ENCODE measurements at places on chromosomes 13 and 19.

GRCh38 chr13:44092078-44092970 lies 212.6 kb downstream of the LACC1 start:
- no peak for DNase-seq

GRCh38 chr19:342801-343421 lies 1.7 kb downstream of the MIER2 start:
- no peak for DNase-seq

GRCh38 chr19:35766571-35767104 lies 8.7 kb downstream of the PROSER3 start:
- DNase-seq: no peak

GRCh38 chr13:23551213-23552008 lies 18.8 kb upstream of the TNFRSF19 start:
- no peak for DNase-seq

GRCh38 chr13:99293178-99293577 lies 14.0 kb downstream of the GPR183 start:
- no peak for DNase-seq

GRCh38 chr19:8340341-8341096 lies 2.5 kb downstream of the KANK3 start:
- no peak for DNase-seq

DNA sequence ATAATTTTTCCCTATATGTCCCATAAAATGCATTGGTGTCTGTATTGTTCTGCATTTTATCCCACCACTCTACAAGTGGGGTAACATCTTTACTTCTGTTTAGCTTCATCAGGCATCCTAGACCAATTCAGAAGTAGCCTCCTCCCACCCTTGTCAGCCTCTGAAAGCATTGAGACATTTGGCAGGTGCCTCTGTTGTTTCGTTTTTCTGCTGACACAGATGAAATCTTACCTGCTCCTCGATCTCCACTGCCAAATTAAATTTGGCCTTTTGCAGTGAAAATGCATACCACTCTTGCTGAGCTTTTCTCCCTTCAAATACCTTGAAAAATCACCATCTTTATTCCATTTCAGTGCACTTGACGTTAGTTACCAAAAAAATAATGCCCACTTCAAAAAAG lies 83.5 kb upstream of the STARD13 start:
- DNase-seq: no peak

GRCh38 chr19:10517760-10518443 lies 655 bp upstream of the S1PR5 start:
- no peak for DNase-seq

DNA sequence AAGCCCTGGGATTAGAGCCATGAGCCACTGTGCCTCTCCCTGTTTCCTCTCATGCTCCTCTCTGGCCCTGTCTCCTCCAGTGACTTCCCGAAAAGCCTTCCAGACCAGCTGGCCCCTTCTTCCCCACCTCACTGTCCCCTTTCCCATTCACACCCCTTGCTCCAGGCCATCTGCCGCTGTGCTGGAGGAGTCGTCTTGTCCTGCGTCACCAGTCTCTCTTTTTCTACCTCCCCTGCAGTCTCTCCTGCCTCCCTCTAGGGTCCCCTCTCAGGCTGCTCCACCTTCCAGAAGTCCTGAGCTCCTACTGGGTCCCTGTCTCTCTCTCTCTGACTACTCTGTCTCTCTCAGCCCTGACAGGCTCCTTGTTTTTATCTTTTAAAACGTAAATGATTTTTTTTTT lies 5.3 kb upstream of the FFAR1 start:
- DNase-seq: no peak

GRCh38 chr13:39263033-39263432 lies 224.8 kb downstream of the NHLRC3 start:
- DNase-seq: no peak

- DNase-seq: no peak
These were observed 2.4 kb downstream of the METTL21C start for GRCh38 chr13:102692491-102692826.

DNA sequence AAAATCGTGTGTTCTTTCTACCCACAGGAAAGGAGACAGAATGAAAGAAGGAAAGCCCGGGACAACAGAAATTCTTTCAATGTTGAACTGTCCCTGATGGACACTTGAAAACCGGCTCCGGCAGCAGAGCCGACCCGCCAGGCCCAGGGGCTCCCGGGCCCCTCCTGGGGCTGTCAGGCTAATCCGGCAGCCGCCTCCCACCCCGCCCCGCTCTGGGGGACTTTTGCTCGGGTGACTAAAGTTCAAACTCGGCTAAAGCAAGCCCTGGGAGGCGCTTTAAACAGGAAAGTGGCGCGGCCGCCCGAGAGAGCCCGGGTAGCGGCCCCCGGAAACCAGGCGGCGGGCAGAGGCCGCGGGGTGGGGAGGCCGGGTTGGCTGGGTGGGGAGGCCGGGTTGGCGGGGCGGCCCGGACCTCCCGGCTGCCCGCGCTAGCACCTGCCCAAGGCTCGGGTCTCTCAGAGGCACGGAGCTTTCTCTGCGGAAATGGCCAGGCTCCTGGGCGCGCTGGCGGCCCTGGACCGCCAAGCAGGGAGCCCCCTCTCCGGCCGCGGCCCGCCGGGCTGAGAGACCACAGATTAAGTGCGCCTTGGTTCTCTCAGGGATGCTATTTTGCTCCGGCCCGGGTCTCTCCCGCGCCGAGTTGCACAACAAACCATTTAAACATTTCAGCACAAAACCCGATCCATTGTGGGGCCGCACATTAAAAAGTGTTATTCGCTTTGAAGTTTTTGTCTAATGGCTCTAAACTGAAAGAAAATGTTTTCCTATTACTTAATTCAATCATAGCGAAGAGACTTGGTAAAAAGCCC lies 2.6 kb upstream of the GSX1 start:
- DNase-seq: no peak

- DNase-seq: no peak
These were observed 318.2 kb downstream of the MYO16 start for GRCh38 chr13:108947551-108948030.

DNA sequence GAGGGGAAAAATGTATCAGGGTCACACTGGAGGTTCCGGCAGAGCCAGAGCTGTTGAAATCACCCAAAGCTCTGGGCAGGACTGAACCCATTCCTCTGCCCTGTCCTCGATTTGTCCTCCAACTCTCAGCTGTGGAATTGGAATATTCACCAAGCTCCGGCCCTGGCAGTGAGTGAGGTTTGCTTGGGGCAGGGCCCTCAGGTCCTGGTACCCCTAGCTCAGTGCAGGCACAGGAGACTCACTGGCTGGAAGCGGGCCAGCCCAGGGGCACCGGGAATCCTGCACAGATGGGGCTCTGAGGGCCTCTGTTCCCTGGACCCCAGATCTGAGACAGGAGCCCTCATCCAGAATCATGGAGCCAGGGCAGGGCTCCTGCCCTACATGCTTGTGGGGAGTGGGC lies 1322.3 kb downstream of the UQCRFS1 start:
- DNase-seq: no peak

DNA sequence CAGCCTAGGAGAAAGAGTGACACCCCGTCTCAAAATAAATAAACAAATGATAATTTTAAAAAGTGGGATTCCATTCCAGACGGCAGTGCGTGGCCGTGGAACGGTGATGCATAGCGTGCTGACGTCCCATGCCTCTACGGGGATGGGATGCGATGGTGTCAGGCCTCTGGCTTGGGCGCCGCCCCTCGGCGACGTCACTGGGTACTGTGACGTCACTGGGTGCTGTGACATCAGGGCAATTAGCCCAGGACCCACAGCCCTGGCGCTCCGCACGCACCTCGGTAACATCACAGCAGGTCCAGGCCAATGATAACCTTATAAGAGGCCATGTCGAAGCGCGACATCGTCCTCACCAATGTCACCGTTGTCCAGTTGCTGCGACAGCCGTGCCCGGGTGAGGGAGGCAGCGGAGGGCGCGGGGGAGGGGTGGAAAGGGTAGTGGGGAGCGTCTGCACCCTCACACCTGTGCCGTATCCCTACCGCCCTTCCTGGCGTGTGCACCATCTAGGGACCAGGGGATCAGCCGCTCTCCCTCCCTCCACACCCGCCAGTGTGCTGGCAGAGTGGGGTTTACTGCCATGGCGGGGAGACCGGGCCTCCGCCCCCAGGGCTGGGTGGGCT lies at the start of gene GAPDHS:
TSS of gene GAPDHS (plus strand) at position 256 of the 621 bp plus-strand sequence. CDS start at position 328, 72 bp downstream.
- DNase-seq: no peak

- DNase-seq: no peak
These were observed 164.5 kb downstream of the TEX29 start for GRCh38 chr13:111484959-111485358.

- DNase-seq: no peak
These were observed 1062.8 kb downstream of the UQCRFS1 start for GRCh38 chr19:28150129-28150528.
